ENCODE measurements at places on chromosomes 7 and 10. TPM values are rescaled to one million over a fixed set of nuclear protein-coding genes. Genes with fewer than 3 reads are reported as not detected.

DNA sequence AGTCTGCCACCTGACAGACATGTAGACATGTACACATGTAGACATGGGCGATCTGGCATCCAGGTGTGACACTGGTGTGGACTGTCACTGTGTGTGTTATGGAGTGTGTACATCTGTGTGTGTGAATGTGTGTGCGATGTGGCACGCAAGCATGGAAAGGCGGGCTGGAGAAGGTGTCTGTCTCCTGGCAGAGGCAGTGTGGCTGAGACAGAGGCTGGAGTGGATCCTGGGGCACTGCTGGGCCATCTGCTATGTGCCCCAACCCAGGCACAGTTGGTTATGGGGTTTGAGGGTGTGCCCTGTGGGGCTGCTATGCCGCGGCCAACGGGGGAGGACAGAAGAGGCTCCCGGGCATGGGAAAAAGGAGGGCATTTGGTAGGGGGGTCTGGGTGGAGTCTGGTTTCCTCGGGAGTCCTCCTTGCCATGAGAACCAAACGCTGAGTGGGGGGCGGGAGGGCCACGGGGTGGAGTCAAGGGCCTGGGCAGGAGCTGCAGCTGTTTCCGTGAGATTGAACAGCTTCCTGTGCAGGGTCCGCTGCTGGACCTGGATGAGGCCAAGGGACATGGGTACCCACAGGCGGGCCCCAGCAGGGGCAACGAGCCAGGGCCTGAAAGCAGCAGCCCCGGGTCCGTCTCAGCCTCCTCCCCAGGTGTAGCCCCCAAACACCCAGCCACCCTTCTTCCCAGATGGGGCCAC lies 1.3 kb downstream of the ELN start:
- H3K36me3 ChIP-seq = no peaks in the 10 kb centered on the region
- peak overlapping the region; percentile 72 for H3K4me3 ChIP-seq
- peaks cover 9% of the 10 kb centered on the region for H3K27me3 ChIP-seq
- no peak for DNase-seq
- H3K27ac ChIP-seq = peak overlapping the region; percentile 69

GRCh38 chr10:79488336-79488735 lies 24.0 kb upstream of the EIF5AL1 start:
- peaks cover 13% of the 10 kb centered on the region for H3K4me1 ChIP-seq
- H3K27ac ChIP-seq = no peak overlapping the region
- H3K4me3 ChIP-seq = no peak overlapping the region
- no peak for DNase-seq
- peaks cover 6% of the 10 kb centered on the region for H3K27me3 ChIP-seq

- no peaks in the 10 kb centered on the region for H3K36me3 ChIP-seq
- peaks cover 20% of the 10 kb centered on the region for H3K27me3 ChIP-seq
These were observed 588 bp downstream of the SAP25 start for GRCh38 chr7:100572949-100573675.

GRCh38 chr7:157358753-157359096 lies 21.9 kb downstream of the DNAJB6 start:
- H3K27me3 ChIP-seq = no peaks in the 10 kb centered on the region
- H3K27ac ChIP-seq = no peak overlapping the region
- H3K4me3 ChIP-seq = no peak overlapping the region
- H3K36me3 ChIP-seq = peaks cover 10% of the 10 kb centered on the region

DNA sequence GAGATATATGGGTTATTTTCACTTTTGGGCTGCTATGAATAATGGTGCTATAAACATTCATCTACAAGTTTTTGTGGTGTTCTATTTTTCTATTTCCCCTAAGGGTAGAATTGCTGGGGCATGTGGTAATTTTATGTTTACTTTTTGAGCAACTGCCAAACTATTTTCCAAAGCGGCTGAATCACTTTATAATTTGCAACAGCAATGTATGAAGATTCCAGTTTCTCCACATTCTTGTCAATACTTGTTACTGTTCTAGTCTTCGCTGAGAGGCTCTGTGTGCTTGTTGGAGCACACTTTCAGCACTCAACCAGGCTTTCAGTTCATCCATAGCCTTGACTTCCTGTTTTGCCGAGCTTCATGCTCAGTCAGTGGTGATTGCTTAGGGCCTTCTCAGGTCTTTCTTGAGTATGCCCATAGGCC lies 39.0 kb downstream of the ADK start:
- no peaks in the 10 kb centered on the region for H3K36me3 ChIP-seq
- H3K4me3 ChIP-seq = no peak overlapping the region
- DNase-seq = no peak
- no peaks in the 10 kb centered on the region for H3K27me3 ChIP-seq
- H3K4me1 ChIP-seq = no peaks in the 10 kb centered on the region
- no peak overlapping the region for H3K27ac ChIP-seq

DNA sequence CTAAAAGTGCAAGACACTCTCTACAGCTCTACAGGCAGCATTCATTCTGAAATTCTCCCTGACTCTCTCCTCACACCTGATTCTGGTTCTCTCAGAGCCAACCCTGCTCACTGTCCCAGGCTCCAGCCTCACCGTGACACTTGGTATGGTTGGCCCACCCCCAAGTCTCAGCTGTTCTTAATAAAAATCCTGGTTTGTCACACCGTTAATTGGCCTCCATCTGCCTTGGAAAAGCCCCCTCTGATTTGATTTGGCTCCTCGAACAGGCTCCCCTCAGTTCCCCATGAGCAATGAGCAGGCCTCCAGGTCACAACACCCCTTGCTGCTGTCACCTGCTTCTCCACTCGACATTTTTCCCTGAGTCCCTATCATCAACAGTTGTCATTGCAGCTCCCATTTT lies 507.3 kb upstream of the AUTS2 start:
- H3K4me3 ChIP-seq = no peak overlapping the region
- H3K27me3 ChIP-seq = no peaks in the 10 kb centered on the region
- no peak overlapping the region for H3K27ac ChIP-seq
- peaks cover 10% of the 10 kb centered on the region for H3K36me3 ChIP-seq

- no peak overlapping the region for H3K27ac ChIP-seq
- H3K36me3 ChIP-seq = no peaks in the 10 kb centered on the region
These were observed 116.2 kb downstream of the HBP1 start for GRCh38 chr7:107284911-107285479.

DNA sequence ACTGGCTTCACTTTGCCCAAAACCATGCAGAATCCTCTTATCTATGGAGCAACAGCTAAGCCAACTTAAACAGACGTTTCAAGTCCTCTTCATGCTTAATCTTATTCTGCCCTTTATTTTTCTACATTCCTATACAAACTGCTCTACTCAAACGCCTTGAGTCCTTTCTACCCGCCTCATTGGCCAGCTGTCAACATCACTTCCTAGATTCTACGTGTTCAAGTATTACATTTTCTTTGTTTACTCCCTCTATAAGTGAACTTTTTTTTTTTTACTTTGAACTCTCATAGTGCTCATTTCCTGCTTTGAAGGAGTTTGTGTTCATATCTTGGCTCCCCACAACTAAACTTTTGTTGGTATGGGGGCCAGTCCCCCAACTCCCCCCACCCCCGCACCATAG lies 28.9 kb upstream of the SLC26A5 start:
- no peaks in the 10 kb centered on the region for H3K27me3 ChIP-seq
- no peak overlapping the region for H3K4me3 ChIP-seq
- H3K36me3 ChIP-seq = no peaks in the 10 kb centered on the region
- no peak overlapping the region for H3K27ac ChIP-seq
- no peaks in the 10 kb centered on the region for H3K4me1 ChIP-seq

DNA sequence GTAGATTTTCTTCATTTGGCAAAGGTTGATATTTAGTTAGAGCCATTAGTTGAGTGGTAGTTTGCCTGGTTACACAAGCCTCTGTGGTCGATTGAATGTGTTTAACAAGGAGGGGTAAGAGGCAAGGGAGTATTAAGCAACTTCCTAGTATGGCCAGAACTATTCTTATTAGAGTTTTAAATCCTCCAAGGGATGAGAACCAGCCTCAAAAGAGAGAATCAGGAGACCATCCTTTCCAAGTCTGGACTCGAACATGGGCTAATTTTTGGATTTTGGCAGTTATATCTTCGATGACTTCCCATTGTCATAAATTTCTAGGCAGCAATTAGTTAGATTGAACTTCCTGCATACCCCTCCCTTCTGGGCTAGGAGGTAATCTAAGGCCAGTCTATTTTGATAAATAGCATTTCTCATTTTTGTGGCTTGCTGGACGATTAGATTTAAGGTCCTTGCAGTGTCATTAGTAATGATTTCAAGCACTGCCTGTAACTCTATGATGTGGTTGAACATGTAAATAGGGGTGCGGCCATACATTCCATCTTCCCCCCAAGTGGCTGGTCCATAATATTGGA lies 219.5 kb upstream of the KCND2 start:
- no peak overlapping the region for H3K4me3 ChIP-seq
- no peaks in the 10 kb centered on the region for H3K36me3 ChIP-seq
- no peak for DNase-seq
- H3K27me3 ChIP-seq = no peaks in the 10 kb centered on the region
- no peak overlapping the region for H3K27ac ChIP-seq

- DNase-seq = no peak
- H3K4me3 ChIP-seq = no peak overlapping the region
- H3K27me3 ChIP-seq = no peaks in the 10 kb centered on the region
These were observed 88.3 kb downstream of the PTPRZ1 start for GRCh38 chr7:121961089-121961867.

DNA sequence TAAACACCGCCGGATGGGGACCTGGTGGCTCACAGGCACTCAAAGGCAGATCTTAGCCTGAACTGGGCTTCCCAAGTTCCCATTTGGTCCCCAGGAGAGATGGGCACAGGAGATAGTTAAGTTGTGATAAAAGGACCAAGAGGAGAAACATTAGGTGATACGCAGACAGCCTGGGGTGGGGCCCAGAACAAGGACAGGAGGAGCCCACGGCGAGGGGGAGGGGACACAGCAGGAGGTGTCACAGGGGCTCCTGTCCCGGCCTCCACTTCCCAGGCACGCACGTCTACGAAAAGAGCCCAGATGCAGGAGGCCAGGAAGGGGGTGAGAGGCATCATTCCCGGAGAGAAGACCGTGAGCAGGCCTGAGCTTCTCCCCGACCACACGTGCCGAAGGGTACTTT lies 16.3 kb upstream of the DNAAF5 start:
- H3K27me3 ChIP-seq = peaks cover 11% of the 10 kb centered on the region
- peaks cover 6% of the 10 kb centered on the region for H3K36me3 ChIP-seq
- H3K27ac ChIP-seq = no peak overlapping the region
- H3K4me1 ChIP-seq = no peaks in the 10 kb centered on the region

DNA sequence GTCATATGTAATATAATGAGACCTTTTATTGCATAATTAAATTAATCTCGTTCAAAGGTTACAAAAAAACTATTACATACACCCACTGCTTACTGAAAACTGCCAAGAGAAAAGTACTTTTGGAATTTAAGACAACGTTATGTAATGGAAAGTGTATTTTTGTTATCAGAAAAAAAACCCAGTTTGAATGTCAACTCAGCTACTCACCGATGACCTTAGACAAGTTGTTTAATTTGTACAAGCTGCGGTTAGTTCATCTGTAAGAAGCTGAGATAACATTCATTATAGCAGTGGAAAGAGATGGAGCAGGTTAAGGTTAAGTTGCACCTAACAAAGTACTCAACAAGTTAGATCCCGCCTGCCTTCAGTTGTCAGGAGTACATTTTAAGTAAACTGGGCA lies 1.1 kb downstream of the PSMA2 start:
- no peak overlapping the region for H3K27ac ChIP-seq
- H3K27me3 ChIP-seq = peaks cover 8% of the 10 kb centered on the region
- H3K4me1 ChIP-seq = no peaks in the 10 kb centered on the region
- no peak for DNase-seq
- H3K4me3 ChIP-seq = peak overlapping the region; percentile 100

GRCh38 chr7:158444501-158445420 lies 142.9 kb downstream of the PTPRN2 start:
- no peak overlapping the region for H3K4me3 ChIP-seq
- H3K36me3 ChIP-seq = peaks cover 8% of the 10 kb centered on the region
- no peak for DNase-seq

- H3K27me3 ChIP-seq = peaks cover 2% of the 10 kb centered on the region
- no peak overlapping the region for H3K4me3 ChIP-seq
- H3K4me1 ChIP-seq = no peaks in the 10 kb centered on the region
- H3K36me3 ChIP-seq = no peaks in the 10 kb centered on the region
- no peak for DNase-seq
These were observed 21.0 kb upstream of the LRRC17 start for GRCh38 chr7:102891693-102892261.

DNA sequence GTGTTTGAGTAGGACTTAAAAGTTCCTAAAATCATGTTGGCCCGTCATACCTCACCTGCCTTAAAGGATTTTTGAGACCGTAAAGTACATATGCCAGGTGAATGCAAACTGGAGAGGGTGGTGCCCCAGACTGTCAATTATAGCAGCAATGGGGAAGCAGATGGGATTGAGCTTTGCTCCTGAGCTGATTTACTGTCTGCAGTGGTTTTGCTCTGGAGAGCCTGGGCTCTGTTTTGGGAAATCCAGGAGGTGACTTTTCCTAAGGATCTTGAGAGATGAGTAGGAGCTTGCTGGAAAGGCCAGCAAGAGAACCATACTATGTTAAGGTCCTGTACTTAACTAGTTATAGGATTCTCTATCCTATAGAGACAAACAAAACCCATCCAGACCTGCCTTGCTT lies 43.0 kb downstream of the COL13A1 start:
- H3K4me1 ChIP-seq = peaks cover 32% of the 10 kb centered on the region
- H3K27ac ChIP-seq = no peak overlapping the region
- H3K36me3 ChIP-seq = no peaks in the 10 kb centered on the region
- no peak for DNase-seq
- H3K27me3 ChIP-seq = peaks cover 12% of the 10 kb centered on the region
- H3K4me3 ChIP-seq = no peak overlapping the region

GRCh38 chr10:87177-88080 lies 38.3 kb upstream of the TUBB8 start:
- no peak for DNase-seq
- peaks cover 9% of the 10 kb centered on the region for H3K27me3 ChIP-seq
- H3K4me1 ChIP-seq = no peaks in the 10 kb centered on the region
- H3K4me3 ChIP-seq = no peak overlapping the region

DNA sequence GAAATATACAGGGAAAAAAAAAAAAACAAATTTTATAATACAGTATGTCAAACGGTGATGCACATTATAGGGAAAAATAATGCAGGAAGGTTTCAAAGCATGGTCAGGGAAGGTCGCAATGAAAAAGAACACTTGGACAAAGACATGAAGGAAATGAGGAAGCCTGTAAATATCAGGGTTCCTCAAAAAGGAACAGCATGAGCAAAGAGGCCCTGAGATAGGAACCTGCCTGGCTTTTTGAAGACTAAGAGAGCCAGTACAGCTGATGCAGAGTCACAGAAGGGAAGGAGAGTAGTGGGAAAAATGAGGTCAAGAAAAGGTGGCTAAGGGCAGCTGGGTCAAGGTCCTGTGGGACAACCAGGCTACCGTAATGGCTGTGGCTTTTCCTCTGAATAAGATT lies 1.9 kb downstream of the VPS41 start:
- no peaks in the 10 kb centered on the region for H3K36me3 ChIP-seq
- H3K4me1 ChIP-seq = peaks cover 18% of the 10 kb centered on the region
- DNase-seq = peak; percentile 34
- peak overlapping the region; percentile 33 for H3K4me3 ChIP-seq
- peak overlapping the region; percentile 63 for H3K27ac ChIP-seq
- H3K27me3 ChIP-seq = no peaks in the 10 kb centered on the region

Gene WDFY4
- total RNA-seq = not detected

Gene FLNC
- 241 TPM for total RNA-seq

Gene CH25H
- total RNA-seq = 0.25 TPM

Gene EIF4H
- 234 TPM for total RNA-seq

Gene FAM180A
- total RNA-seq = not detected

Gene PLXNA4
- total RNA-seq = 16.2 TPM

Gene SPDYE2
- not detected for total RNA-seq

Gene GJD4
- not detected for total RNA-seq

Gene SEMA3D
- 13.6 TPM for total RNA-seq

Gene TNS3
- 3.8 TPM for total RNA-seq

Data from glutamatergic neuron (in vitro differentiated cells).